Stimulated activated CD8-positive, alpha-beta memory T cell treated with anti-CD3 and anti-CD28 coated beads, Interleukin-4, amount 100 ng/mL, for 4 hours (primary cell): ENCODE measurements at places on chromosomes 4 and X.

- no peak for DNase-seq
These were observed 107.4 kb upstream of the STOX2 start for GRCh38 chr4:183797445-183798300.

GRCh38 chr4:52049266-52049665 lies 1.8 kb upstream of the SPATA18 start:
- DNase-seq = no peak

GRCh38 chrX:45749375-45749774 lies 548.7 kb upstream of the DIPK2B start:
- no peak for DNase-seq

DNA sequence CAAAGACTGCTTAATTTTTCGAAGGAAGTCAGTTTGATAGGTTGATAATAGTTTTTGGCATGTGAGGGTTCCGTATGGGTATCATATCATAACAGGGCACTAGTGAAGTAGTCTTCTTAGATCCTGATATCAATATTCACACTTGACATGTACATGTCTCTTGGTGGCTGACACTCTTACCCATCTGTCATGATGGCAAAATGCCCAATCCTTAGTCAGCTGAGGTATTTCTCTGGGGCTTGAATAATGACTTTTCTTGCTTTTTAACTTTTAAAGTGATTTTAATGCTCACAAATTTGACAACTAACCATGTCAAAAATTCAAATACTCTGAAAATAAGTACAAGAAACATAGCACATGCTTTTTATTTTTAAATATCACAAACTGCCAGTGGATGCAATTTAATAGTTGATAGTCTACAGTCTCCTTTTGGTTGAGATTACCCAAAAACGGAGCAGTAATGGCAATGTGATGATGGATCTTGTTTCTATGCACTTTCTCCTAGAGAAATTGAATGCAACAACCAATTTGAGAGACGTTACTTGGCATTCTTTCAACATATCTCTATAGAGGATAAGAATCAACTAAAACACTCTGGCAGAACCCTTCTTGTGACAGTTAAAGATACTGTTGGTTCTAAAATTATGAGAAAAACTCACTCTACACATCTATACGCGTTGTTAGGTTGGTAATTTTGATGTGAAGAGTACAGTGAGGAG lies 552.9 kb upstream of the PABPC4L start:
- no peak for DNase-seq

DNA sequence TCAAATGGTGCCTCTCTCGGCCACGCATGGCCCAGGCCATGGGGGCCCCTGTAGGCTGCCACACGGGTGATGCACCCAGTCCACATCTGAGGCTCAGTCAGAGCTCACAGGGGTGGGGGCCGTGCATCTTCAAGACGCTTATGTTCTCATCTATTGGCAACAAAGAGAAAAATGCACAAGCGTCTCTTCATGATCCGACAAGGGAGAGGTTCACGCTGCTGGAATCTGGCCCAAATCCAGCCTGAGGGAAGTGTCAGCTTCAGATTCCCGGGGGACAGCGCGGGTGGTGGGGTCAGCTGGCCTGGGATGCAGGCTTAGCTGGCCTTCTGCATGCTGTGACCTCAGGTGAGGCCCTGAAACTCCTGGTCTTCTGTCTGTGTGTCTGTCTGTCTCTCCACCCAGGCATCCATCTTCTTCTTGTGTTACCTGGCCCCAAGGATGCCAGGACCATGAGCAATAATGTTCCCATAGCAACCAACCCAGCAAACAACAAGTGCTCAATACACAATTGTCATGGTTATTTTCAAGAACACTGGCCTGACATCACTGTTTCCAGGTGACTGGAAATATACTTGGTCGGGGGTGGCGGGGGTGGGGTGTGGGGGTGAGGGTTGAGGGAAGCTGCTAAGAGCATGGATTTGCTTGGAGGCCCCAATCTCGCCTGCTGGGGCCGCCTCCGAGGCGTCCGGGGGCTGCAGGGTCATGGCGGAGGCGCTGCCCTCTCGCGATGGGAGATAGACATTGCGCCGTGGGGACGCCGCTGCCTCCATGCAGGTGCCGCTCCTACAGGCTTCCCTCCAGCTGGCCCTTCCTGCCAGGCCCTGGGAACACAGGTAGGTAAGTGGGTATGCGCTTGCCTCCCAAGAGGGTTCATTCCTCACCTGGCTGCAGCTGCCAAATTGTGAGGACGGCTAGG lies 48.3 kb downstream of the ABLIM2 start:
- DNase-seq = no peak

DNA sequence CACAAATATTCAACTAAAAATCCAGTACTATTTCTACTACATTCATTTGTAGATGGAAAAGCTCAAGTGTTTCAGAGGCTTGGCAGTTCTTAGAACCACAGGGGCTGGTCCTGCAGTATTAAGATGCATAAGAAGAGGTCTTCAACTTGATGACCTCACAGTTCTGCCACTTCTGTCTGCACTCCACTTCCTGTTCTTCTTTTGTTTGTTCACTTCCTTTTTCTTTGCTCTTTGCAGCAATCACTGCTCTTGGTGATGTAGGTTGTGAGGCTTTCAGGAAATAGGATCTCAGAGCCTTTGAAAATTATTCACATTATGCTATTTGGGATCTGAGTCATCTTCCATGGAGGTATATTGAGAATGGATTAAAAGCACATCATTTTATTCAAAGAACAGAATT lies 602.0 kb upstream of the CPEB2 start:
- DNase-seq = no peak

DNA sequence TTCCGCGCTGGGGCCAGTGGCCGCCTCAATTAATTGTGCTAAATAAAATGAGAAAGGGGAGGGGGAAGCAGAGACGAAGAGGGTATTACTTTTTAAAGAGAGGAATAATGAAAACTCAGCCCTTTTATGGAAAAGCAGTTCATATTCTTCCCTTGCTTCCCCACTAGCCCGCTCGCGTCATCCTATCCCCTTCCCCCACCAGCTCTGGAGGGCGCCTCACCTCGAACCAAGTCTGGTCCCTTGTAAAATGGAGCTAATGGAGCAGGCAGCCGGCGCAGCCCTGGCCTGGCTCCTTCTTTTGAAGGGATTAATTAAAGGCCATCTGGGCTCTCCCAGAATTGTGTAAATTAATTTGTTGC lies 511 bp upstream of the NKX6-1 start:
- DNase-seq = no peak

DNA sequence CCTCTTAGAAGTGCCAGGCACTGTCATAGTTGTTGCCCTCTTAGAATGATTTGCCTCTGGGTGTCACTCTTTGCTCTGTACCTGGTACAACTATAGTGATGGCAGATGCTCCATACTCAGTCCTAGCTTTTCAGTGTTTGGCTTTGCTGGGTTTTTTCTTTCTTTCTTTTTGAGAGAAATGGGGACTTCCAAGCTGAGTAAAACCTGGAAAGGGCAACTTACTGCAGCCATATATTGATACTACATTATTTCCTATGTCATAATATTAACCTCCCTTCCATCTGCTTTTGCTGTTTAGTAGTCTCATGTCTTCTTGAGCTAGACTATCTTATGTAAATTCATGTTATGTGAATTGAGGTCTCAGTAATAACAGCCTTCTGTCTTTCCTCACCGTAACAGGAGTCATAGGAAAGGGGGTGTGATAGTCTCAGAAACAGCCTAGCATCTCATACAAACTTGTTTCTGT lies 49.0 kb downstream of the NIPAL1 start:
- no peak for DNase-seq

GRCh38 chr4:40134206-40134917 lies 62.5 kb upstream of the RHOH start:
- no peak for DNase-seq

- no peak for DNase-seq
These were observed 360.0 kb downstream of the GALNTL6 start for GRCh38 chr4:172173206-172173605.

DNA sequence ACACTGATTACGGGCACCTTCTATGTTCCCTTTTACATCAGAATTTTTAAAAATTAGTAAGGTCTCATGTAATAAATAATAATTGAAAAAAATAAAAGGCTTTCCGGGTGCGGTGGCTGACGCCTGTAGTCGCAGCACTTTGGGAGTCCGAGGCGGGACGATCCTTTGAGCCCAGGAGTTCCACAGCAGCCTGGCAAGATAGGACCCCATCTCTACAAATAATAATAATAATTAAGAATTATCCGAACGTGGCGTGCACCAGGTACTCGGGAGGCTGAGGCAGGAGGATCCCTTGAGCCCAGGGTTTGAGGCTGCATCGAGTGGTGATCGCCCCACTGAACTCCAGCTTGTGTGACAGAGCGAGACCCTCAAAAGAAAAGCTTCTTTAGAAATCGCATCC lies 771 bp upstream of the LAMTOR3 start:
- no peak for DNase-seq

DNA sequence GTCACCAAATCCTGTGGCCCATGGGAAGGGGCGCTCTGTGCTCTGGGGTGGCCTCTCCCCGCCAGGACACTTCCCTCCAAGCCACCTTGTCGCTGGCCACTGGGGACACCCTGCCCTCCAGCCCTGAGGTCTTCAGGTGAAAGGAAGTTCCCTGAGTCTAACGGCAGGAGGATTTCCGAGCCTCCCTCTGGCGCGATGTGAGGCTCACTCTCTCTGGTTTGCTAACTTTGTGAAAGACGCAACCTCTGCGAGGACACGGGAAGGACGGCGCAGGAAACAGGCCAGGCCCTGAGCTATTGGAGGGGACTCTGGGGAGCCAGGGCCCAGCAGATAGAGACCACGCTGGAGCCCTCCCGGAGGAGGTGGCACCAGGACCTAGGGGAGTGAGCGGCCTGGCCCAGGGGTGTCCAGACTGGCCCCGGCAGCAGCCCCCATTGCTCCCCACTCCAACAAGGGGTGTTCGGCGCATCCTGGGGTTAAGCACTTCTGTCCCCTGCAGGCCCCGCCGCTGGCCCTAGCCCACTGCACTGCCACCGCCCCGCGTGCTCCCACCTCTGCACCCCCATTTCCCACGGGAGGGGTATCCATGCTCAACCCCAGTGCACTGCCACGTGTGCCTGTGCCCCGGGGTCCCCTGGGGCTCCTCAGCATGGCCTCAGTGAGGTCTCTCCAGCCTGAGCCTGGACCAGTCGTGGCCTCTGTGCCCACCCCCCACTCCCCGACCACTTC lies 72.2 kb upstream of the MXD4 start:
- no peak for DNase-seq

DNA sequence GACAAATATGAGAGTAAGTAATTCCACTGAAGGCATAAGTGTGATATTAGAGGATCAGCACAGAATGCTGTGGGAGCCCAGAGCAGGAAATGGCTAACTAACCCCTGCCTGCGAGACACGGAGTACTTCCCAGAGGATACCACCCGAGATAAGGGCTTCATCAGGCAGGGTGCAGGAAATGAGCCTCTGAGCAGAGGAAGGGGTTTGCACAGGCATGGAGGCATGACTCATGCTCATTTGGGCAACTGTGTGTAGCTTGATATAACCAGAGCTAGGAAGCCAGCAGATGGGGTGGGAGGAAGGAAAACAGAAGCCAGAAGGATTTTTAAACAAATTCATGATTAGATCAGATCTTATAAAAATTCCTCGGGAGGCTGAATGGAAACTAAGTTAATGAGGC lies 70.0 kb upstream of the TSPAN5 start:
- no peak for DNase-seq

DNA sequence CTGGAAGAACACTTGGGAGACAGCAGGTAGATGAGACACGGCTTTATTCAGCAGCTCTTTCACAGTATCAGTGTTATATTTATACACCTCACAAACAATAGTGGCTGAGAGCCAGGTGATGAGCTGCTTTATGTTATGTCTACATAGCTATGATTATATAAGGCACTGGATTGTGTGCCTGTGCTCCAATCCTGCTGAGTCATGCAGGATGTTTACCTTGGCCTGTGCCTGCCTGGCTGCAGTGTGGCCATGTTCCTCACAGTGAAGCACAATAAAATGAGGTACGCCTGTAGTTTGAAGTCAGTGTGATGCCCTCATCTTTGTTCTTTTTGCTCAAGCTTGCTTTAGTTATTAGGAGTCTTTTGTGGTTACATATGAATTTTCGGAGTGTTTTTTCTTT lies 31.3 kb downstream of the CXCL13 start:
- DNase-seq = no peak

- DNase-seq = no peak
These were observed 62.3 kb upstream of the RELL1 start for GRCh38 chr4:37748485-37748884.

DNA sequence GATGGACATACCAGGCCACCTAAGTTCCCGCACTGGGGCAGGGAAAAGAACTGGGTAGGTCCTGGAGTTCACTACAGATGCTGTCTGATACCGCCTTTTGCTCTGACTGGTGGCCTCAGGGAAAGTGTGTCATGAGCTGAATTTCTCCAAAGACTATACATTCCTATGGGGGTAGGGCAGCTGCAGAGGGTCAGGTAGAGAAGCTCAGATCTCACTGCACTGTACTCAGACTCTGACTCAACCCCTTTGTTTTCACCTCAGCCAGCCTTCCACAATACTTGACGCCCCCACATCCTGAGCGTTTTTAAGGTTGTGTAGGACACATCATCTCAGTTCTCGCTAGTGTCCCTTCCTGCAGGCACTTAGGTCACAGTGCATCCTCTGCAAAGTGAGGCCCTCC lies 7.8 kb downstream of the GATB start:
- DNase-seq = no peak

DNA sequence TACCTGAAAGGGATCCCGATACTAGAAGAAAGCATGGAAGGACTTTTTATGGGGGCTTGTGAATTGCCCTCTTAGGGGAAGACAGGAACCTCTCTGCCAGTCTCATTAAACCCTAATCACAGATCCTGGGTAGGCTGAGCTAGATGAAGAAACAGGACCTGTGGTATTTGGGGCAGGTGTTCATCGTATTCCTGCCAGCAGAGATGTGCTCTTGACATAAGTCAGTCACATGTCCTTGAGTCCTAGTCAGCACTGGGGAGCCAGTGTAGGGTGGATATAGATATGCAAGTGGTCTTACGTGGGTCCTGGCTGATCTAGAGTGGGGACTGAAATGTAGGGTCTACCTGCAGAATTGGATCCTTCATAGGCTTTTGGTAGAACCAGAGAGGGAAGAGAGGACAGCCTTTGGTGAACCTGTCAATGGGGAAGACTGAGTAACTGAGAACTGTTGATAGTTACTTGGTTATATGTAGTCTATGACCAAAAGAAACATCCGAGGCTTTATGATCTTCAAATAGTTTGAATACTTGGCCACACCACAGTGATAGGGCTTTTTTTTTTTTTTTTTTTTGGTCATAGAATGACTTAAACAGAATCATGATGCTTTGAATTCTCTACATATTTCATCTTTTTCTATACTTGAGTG lies 63.5 kb upstream of the WDR1 start:
- DNase-seq = no peak

DNA sequence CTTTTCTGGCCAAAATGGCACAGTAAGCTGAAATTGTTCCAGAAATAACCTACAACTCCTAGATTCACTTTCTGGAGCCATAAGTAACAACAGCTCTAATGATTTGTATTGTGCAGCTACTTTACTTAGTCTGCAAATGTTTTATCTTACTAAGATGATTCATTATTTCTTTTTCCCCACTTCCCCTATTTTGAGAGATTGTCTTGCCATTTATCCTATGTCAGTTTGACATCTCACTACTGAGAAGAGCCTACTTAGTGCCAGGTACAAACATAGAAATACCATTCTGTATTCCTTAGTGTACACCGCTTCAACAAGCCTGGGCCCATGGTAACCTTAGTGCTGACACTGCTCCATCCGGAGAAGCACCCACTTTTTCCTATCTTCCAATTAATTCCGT lies 13.8 kb upstream of the STK26 start:
- no peak for DNase-seq

GRCh38 chr4:80042821-80043220 lies 30.2 kb downstream of the ANTXR2 start:
- DNase-seq = no peak
